ENCODE measurements at places on chromosomes 12 and 14. TPM values are rescaled to one million over a fixed set of nuclear protein-coding genes. Genes with fewer than 3 reads are reported as not detected.

- DNase-seq = no peak
Measured at GRCh38 chr14:22417914-22418313, 171.1 kb downstream of the DAD1 start.

DNA sequence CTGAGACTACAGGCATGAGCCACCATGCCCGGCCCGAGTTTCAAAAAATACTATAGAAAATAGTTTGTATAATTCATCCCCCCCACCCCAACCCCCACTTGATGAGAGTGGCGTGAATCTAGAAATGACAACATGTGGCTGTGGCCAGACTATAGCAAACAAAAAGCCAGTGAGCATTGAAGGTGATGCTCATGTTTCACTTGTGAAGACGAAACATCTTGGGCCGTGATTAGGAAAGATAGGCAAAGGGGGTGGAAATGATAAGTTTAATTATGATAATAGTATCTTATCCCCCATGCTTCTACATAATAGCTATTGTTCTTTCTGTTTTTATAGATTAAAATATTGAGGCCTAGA is 8.5 kb downstream of the BORCS5 start:
- DNase-seq = no peak

- DNase-seq = no peak
Measured at GRCh38 chr14:85357120-85357519, 172.8 kb upstream of the FLRT2 start.

Gene DNM1L
- total RNA-seq = 61.2 TPM

Gene PGF
- 5.9 TPM for total RNA-seq

- DNase-seq = no peak
Measured at GRCh38 chr12:122282061-122282460, 15.8 kb upstream of the VPS33A start.

GRCh38 chr12:2244013-2244861 is 191.4 kb downstream of the CACNA1C start:
- no peak for DNase-seq

DNA sequence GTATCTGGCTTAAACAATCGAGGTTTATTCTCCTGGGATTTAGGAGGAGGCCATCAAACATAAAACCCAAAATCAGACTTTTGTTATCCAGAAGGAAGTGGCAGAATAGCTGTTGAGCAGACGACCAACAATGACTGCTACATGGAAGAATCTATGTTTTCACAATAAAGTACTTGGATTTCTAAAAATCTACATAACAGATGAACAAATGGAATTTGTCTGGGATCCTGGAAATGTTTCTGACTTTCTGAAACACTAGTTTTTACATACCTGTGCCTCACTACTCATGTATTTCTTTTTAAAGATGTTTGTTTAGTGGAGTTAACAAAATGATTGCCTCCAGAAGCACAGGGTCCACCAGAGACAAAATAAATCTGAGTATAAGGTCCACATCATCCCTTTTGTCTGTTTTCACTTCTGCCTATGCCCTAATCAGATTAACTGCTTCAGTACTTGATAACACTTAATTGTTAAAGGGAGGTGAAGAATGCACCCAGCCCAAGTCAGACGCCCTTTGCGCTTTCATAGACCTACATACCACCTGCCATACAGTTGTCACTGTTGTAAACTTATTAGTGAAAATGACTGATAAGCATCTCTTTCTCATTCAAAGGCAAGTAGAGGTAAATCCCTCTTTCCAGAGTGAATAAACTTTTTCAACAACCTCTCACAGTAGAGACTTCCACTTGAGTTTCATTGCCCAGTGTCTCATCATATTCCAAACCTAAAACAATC is 164.6 kb downstream of the EGLN3 start:
- no peak for DNase-seq

Gene GEMIN2
- 6.4 TPM for total RNA-seq

Gene NFATC4
- total RNA-seq = 31.7 TPM

GRCh38 chr12:131103669-131104462 is 150.2 kb downstream of the ADGRD1 start:
- no peak for DNase-seq

DNA sequence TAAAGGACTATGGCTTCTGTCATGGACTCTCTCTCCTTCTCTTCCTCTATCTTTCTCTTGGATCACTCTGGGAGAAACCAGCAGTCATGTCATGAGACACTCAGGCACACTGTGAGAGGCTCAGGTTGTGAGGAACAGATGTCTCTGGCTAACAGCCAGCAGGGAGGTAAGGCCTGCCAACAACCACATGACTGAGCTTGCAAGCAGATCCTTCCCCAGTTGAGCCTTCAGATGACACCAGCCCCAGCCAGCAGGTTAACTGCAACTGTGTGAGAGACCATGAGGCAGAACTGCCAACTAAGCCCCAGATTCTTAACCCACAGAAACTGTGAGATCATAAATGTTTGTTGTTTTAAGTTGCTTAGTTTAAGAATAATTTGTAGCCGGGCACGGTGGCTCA is 90.6 kb downstream of the VCPKMT start:
- no peak for DNase-seq

GRCh38 chr12:46480724-46481123 is 108.2 kb upstream of the SLC38A2 start:
- DNase-seq = no peak

- DNase-seq = no peak
Measured at GRCh38 chr12:98538031-98538430, 22.6 kb downstream of the TMPO start.

Gene PELI2
- total RNA-seq = 5.0 TPM

Gene TGM1
- 0.40 TPM for total RNA-seq

GRCh38 chr12:108349278-108349688 is 10.2 kb upstream of the CMKLR1 start:
- DNase-seq = peak; percentile 54

- DNase-seq = no peak
Measured at GRCh38 chr14:51498411-51499227, 153.1 kb upstream of the FRMD6 start.

- no peak for DNase-seq
Measured at GRCh38 chr12:88703790-88704189, 123.5 kb upstream of the KITLG start.

Gene SOAT2
- not detected for total RNA-seq

Gene OASL
- total RNA-seq = 0.91 TPM

Gene TIMELESS
- 3.6 TPM for total RNA-seq

DNA sequence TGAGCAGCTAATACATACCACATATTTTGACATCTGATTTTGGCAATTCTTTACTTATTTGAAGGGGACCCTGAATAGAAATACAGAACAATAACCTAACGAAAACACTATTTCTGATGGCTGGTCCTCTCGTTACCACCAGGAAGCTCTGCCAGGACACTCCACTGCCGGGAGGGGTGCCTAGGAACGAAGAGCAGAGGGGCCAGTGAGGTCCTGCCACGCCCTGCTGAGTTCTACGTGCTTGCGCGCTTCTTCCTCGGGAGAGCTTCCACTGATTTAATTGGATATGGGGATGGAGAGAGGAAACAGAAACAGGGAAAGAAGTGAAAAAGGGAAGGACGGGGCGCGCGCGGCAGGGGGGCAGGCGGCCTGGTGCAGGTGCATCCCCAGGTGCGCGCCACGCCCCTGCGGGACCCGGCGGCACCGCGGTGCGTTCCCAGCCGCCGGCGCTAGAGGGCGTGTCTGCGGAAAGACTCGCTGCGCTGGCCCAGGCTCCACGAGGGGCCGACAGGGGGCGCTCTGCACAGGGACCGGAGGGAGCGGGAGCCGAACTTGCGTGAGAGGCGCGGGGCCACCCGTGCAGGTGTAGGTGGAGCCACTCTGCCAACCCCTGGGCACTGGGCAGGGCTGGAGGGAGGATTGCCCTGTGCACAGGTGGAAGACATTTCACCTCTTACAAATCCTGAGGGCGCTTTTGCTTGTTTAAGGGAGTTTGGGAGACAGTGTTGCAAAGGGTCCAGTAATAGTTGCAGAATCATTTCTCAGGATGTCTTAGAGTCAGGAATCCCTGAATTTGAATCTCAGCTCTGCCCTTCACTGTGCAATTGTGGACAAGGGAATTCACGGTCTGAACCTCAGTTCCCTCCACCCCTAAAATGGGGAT is 986.3 kb upstream of the TMEM132C start:
- DNase-seq = peak; percentile 44

- no peak for DNase-seq
Measured at GRCh38 chr14:97477353-97477752, 680.2 kb downstream of the VRK1 start.

- peak; percentile 30 for DNase-seq
Measured at GRCh38 chr12:55019784-55020183, at the start of gene NEUROD4. Gene NEUROD4 (plus strand): TSS chr12:55019974. CDS start chr12:55026440, 6,466 bp downstream.

DNA sequence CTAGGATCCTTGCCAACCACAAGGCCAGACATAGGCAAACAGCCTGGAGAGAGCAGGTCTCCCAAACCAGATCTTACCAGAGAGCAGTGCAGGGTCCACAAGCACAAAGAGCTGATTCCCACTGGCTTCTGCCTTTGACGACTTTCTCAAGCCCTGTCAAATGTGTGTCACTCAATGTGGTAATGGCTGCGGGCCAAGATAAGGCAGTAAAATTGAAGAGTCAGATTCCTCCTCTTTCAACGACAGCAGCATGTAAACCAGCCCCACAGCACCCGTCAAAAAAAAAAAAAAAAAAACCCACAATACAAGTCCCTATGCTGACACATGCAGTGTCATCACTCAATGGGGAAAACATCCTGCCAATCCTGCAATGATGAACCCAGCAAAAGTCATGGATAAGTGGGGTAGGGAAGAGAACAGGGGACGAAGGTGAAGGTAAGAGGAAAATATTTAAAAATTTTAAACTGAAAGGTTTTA is at the start of gene STON2:
Gene STON2, minus strand, starts transcription at position 123 of the 477 bp plus-strand sequence. CDS start 1,942 bp downstream, outside the sequence.
- peak; percentile 45 for DNase-seq

Gene PCED1B
- total RNA-seq = 1.3 TPM

GRCh38 chr12:86721713-86722397 is 465.7 kb upstream of the MGAT4C start:
- no peak for DNase-seq

- DNase-seq = no peak
Measured at GRCh38 chr12:122927756-122928403, 32.0 kb upstream of the VPS37B start.

DNA sequence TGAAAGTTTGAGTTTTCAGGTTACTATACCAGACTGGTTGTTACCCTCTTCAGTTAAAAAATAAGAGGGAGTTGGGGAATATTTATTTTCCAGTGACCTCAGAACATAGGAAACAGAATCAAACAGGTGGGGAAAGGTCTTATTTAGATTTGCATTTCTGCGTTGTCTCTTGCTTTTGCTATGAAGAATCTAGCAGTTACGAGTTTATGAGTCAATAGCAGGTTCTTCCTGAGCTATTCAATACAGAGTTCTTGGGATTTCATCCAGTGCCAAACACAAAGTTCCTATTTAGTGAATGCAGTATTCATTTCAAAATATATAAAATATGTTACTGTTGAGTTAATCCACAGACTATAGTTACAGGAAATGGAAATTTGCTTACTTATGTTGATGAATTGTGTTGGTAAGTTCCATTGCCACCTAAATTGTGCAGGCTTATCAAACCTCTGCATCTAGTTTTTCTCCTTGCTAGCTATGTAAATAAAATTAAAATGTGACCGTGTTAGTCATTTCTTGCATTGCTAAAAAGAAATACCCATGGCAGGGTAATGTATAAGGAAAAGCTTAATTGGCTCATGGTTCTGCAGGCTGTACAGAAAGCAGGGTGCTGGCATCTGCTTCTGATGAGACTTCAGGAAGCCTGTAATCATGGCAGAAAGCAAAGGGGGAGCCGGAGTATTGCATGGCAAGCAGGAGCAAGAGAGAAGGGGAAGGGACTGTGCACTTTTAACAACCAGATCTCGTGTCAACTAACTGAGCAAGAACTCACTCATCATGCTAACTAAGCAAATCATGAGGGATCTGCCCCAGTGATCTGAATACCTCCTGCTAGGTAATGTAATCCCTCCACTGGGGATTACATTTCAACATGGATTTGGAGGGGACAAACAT is 110.2 kb downstream of the KTN1 start:
- DNase-seq = no peak

Gene RAD51AP1
- 1.9 TPM for total RNA-seq

DNA sequence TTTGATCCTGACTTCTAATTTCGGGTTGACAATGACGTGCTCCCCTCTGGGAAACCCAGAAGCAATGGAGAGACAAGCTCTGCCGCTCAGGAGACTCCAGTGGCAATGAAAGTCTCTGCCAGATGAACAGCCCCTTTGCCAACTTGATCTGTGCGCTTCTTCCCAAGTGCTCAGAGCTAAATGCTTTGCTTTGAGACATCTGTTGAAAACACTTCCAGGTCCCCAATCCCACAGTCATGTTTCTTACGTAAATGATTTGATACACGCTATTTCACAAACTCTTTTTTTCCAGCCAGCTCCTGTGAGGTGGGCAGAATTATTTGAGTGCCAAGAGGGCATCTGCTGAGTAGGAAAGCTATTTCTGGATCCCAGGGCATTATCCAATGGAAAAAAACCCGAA is 147.6 kb downstream of the RIMBP2 start:
- DNase-seq = no peak

- peak; percentile 12 for DNase-seq
Measured at GRCh38 chr14:103517174-103517566, 5.5 kb downstream of the CKB start.

Gene ETV6
- total RNA-seq = 11.7 TPM

DNA sequence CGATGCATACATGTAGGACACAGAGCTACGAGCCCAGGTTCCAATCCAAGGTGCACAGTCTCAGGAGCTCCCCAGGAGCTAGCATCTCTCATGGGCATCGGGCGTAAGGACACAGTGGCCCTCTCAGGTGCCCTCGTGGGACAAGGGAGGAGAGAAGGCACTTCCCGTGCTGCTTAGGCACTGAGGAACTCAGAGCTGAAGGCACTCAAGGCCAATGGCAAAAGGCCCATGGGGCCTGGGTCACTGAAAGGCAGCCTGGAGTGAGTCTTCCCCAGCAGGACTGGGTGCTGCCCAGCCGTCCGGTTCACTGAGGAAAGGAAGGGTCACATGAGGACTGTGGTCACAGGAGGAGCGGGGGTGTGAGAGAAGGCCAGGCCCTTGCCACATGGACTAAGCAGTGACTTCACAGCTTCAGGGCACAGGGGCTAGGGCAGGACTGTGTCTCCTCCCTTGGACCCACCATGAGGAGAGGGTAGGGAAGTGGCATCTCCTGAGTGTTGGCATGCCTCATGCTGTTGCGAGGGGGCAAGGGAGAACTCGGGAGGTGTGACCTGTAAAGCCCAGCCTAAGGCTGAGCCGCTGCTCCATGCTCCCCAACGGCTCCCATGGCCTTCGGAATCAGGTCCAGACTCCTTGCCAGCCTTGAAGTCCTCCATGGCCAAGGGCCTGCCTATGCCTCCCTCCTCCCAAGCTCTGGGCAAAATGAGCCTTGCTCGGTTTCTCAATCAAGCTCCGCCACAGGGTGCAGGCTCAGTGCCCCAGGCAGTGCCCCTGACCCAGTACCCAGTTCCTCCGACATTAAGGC is 51.8 kb downstream of the CHGA start:
- DNase-seq = no peak

DNA sequence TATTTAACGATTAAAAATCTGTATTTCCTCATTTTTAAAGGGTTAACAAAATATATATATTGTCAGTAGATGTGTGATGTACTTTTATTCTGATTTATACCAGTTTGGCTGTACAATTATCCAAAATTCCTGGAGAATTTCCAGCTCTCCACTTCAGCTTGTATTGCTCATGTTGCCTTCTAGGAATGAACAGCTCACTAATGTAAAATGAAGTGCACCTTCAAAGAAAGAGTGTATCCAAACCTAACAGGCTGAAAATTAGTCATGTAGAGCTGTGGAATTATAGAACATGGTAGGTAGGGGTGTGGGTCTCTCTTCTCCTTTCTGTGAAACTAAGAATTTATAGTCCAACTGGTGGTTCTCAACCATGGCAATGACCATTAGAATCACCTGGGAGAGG is 362.0 kb downstream of the ETNK1 start:
- DNase-seq = no peak
